CD4-positive, alpha-beta T cell (primary cell): ENCODE measurements at places on chromosomes 3 and 15. TPM values are rescaled to one million over a fixed set of nuclear protein-coding genes. Genes with fewer than 3 reads are reported as not detected.

Gene SEMA3F
- 1.1 TPM for total RNA-seq

Gene RUBCN
- total RNA-seq, result 38.9 TPM

Gene CCDC39
- not detected for total RNA-seq

Gene SEMA7A
- total RNA-seq, result 2.3 TPM
